Activated T-helper 17 cell treated with anti-CD3 and anti-CD28 coated beads, Interleukin-2, amount 50 U/mL, for 72 hours (primary cell): ENCODE measurements at places on chromosomes 2 and 18.

DNA sequence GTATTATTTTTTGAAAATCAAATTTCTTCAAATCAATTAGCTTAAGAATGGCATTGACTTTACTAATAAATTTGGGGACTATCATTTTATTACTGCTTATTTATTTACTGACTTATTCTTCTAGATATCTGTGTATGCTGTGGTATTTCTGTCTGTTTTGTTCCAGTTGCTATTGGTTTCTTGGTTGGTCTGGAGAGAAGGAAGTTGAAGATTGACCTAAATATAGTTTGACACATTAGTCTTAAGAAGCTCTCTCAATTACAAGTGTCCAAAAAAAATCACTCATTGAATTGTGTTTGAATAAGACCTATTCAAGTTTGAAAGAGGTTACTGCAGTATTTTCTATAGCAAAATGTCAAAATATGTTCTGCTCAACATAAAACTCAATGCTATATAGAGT lies 153.3 kb upstream of the KYNU start:
- ATAC-seq = no peak

GRCh38 chr2:192023006-192023405 lies 171.7 kb downstream of the TMEFF2 start:
- ATAC-seq = no peak

DNA sequence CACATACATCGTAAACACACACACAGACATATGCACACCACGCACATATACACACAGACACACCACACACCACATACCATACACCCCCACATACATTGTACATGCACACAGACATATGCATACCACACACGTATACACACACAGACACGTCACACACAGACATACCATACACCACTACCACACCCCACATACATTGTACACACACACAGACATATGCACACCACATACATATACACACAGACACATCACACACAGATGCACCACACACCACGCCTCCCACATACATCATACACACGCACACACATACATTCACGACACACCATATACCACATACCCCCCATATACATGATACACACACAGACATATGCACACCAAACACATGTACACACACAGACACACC lies 58.4 kb downstream of the KIF5C start:
- no peak for ATAC-seq

GRCh38 chr2:159516241-159516758 lies 100.0 kb downstream of the BAZ2B start:
- ATAC-seq = peak; percentile 95

GRCh38 chr2:215678094-215678493 lies 242.2 kb upstream of the FN1 start:
- ATAC-seq = no peak
